NCI-H1092 (cell line): ENCODE measurements at places on chromosomes 5 and 9.

GRCh38 chr5:178667101-178667500 is 40.3 kb upstream of the CLK4 start:
- no peak for DNase-seq

DNA sequence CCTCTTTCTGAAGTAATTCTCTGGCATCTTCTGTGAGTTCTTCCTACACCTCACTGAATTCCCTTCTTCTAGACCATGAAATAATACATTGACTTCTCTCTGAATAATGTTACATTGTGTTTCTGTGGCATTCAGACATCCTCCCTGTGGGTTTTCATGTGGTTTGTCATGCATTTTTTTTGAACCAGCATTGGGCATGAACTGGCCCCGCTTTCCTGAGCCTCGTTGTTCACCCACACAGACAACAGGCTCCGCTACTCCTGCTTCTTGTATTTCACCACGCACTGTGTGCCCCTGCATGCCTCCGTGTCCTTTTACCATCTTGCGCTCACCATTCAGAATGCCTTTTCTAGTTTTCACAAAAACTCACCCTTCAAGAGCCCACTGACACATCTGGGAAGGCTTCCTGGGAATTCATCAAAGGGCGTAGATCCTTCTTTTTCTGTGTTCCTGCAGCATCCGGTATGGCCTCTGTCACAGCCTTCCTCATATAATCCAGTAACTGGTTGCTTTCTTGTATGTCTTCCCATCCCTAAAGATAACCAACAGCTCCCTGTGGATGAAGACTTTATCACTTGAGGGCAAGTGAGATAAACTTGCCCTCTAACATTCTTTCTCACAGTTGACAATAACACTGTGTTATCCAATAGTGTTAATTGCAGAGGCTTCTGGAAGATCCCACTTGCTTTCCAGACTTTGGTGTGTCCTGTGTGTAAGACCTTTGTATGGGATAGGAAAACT is 51.5 kb upstream of the ADAMTSL1 start:
- no peak for DNase-seq

- no peak for DNase-seq
Measured at GRCh38 chr5:112635276-112635675, 102.4 kb upstream of the APC start.

DNA sequence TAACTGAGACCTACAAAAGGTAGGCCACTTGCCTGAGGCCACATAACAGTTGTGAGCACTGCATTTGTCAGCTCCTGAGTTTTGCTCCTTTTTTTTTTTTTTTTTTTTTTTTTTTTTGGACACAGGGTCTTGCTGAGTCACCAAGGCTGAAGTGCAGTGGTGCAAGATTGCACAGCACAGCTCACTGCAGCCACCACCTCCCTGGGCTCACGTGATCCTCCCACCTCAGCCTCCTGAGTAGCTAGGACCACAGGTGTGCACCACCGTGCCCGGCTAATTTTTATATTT is 37.1 kb downstream of the LAMC3 start:
- DNase-seq = no peak

DNA sequence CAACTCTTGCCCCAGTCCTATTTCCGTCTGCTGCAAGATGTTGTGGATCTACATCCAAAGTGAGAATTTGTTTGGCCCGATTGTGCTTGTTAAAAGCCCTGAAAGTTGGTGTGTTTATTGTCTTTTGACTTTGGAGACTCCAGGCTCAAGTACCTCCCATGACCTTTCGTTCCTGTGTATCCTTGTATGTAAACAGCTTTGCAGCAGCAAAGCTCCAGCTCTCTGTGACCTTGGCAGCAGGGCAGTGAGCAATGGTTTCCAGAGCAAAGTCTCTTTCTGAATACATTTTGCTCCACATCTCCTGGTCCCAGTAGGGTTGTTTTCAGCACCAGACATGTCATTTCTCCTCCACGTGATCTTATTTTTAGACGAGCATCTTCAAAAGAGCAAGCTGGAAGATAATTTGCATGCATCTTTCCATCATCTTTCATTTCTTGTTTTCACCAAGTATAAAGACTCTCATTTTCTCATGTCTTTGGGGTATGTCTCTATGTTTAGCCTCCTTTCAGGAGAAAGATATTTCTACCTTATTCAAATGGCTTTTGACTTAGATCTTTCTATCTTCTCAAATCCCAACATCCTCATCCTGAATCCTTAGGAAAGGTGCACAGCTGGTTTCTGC is 68.1 kb upstream of the ERCC6L2 start:
- no peak for DNase-seq

DNA sequence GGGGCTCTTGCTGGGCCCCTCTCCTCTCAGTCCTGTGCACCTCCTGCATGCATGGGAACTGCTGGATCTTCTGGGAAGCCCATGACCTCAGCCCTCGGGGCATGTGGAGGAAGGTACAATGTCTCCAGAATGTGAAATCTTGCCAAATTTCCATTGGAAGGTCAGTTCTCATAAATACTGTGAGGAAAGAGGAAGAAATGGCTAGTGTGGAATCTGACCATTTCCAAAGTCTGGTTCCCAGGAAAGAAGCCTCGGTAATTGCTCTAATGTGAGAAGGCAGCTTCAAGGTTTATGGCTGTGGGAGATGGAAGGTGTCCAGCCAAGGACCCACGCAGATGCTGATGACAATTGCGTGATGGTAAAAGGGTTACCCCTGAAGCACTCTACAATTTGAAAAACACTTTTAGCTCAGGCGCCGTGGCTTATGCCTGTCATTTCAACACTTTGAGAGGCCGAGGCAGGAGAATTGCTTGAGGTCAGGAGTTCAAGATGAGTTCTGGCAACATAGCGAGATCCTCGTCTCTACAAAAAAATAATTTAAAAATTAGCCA is 8.1 kb upstream of the IL17B start:
- DNase-seq = no peak

GRCh38 chr5:95927927-95928723 is 33.5 kb downstream of the ELL2 start:
- no peak for DNase-seq

DNA sequence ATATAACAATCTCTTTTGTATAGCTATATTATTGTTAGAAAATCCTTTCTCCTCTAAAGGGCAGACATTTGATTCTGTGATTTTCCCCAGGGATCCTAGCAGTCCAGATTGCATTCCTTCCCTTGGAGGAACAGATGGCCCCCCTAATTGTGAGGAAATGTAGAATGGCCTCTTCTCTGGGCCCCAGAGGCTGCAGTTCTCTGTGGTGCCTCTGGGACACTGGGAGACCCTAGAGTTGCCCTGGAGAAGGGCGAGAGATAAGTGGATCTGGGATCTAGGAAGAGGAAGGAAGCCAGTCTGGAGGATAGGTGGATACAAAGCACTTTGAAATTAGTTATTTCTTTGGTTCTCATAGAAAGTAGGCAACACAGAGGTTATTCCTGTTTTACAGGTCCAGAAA is 1.9 kb upstream of the HINT2 start:
- DNase-seq = no peak

- no peak for DNase-seq
Measured at GRCh38 chr5:54909911-54910870, 75.2 kb downstream of the ESM1 start.

DNA sequence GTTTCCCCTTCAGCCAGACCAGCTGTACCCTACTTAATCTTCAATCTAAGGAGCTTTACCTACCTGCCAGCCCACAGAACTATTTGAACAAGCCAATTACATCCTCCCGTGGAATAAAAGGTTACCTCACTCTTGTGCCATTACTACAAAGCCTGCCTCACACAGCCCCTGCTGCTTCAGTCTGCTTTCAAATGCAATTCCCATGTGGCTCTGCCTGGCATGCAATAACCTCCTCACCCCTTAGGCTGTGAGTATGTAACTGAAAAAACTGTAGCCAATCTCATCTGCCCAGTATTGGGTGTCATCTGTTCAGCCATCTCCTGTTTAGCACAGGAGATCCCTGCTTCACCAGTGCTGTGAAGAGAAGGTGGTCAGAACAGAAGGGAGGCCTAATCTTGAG is 6.1 kb upstream of the GCNT1 start:
- peak; percentile 47 for DNase-seq

GRCh38 chr5:35884191-35884769 is 27.6 kb downstream of the IL7R start:
- no peak for DNase-seq

DNA sequence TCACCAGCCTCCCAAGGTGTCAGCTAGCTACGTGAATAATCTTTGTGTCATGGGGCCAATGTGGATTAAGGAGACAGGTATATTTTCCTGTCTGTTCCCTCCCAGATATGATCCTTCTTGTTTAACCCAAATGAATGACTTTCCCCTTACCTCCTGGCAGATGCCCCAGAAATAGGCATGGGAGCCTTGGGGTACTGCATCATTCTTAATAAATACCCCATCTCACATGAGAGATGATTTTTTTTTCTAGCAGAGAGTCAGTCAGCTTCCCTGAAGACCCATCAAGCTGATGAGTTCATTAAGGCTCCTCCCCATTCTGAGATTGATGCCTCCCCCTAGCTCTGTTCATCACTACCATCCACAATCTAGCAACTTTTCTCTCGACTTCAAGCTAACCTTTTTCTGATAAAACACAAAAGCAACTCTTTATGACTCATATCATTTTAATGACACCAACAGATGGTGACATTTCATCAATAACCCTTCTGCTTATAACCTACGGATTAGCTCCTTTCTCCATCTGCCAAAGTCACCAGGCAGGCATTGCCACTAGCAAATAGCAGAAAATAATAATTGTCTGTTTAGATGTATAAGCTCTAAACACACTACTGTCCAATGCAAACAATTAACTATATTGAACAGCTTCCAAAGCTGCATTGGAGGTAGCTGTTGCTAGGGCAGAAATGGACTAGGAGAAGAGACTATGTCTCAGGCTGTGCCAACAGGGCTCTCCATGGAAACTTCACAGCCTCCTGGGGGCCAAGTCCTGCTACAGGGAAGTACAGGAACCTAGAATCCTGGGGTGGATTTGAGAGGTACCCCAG is 143.7 kb downstream of the ACER2 start:
- peak; percentile 13 for DNase-seq

- no peak for DNase-seq
Measured at GRCh38 chr5:172042183-172042582, 35.7 kb upstream of the FBXW11 start.

GRCh38 chr5:79495311-79495710 is 18.6 kb downstream of the HOMER1 start:
- no peak for DNase-seq

GRCh38 chr5:172952034-172952511 is 7.2 kb upstream of the RPL26L1 start:
- no peak for DNase-seq

- no peak for DNase-seq
Measured at GRCh38 chr5:138748630-138749081, 4.6 kb upstream of the CTNNA1 start.

- no peak for DNase-seq
Measured at GRCh38 chr9:36192196-36192595, 1.5 kb downstream of the CLTA start.

GRCh38 chr9:70030156-70030555 is 13.5 kb upstream of the MAMDC2 start:
- no peak for DNase-seq

DNA sequence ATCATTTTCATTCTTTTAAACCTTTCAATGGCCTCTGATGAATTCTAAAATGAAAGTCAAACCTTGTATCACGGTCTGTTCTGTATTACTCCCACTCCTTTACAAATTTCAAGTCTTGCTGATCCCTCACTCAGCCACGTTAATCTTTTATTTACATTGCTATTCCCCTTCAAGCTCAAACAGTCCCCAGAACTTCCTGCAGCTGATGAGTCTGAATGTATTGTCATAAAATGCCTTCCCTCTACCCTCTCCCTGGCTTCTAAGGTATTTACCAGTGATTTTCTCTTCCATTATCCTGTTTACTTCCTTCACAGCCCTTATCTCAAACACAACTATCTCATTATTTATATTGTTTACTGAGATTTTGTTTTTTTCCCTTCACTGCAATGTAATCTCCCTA is 562.3 kb upstream of the C9orf72 start:
- DNase-seq = peak; percentile 3

- no peak for DNase-seq
Measured at GRCh38 chr5:135065306-135066265, 31.6 kb upstream of the PITX1 start.

- no peak for DNase-seq
Measured at GRCh38 chr5:119353686-119354366, 2.0 kb upstream of the TNFAIP8 start.

GRCh38 chr5:74201334-74202081 is 439.0 kb downstream of the ENC1 start:
- peak; percentile 70 for DNase-seq

DNA sequence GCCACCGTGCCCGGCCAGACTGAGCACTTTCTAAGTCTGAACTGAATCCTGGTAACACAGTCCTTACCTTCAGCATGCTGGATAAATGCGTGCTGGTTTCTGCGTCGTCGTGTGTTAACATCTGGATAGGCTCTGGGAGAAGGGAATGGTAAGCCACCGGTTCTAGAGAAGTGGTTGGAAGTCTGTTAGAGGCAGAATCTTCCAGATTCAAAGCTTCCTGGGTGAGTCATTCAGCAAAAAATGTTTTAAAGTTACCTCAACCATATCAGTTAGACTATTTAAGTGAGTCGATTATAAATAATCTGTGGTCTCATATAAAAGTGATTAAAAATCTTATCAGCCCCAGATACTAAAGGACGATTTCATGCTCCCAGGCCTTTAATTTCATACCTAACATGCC is 256.5 kb upstream of the NFIL3 start:
- no peak for DNase-seq

DNA sequence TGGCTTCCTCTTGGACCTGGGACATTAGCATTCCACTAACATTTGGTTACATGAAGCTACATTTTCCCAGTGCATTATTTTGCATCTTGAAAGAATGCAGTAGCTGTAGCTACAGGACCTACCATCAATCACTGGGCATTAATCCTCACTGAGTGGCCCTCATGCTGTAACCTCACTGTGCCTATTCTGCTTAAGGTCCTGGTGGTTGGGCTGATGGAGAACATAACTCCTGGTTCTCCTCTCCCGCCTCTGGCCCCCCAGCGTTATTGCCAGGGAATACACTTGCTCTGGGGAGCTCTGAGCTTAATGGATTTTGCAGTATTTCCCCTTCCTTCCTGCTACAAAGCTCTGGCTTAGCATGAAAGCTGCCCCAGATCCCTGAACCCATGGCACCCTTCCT is 111.5 kb upstream of the EQTN start:
- no peak for DNase-seq

DNA sequence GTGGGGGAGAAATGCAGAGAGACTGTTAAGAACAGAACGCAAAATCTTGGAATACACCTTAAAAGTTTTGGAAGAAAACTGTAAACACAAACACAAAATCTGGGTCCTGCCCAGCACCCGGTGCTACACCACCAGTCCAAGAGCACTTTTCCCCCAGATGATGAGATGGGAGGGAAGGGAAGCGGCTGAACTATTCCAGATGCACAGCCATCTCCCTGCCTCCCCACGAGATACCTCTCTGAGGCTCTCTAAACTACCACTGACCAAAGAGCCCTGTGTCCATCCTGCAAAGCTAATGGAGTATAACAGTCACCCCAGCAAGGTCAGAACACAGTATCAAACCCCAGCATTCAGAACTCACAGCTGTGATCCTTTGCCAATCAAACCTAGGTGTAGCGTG is 8.0 kb downstream of the SPARC start:
- DNase-seq = no peak
